ENCODE measurements at places on chromosomes 11 and 22. TPM values are rescaled to one million over a fixed set of nuclear protein-coding genes. Genes with fewer than 3 reads are reported as not detected.

Gene UVRAG
- 23.5 TPM for total RNA-seq

Gene RFPL1
- total RNA-seq, result not detected

Gene FAM111B
- total RNA-seq, result 9.5 TPM

Gene CWF19L2
- total RNA-seq, result 33.0 TPM

Gene RASSF10
- 14.2 TPM for total RNA-seq

Gene GLYAT
- not detected for total RNA-seq

Gene NCF4
- 7.1 TPM for total RNA-seq

Gene JRKL
- total RNA-seq, result 13.3 TPM

DNA sequence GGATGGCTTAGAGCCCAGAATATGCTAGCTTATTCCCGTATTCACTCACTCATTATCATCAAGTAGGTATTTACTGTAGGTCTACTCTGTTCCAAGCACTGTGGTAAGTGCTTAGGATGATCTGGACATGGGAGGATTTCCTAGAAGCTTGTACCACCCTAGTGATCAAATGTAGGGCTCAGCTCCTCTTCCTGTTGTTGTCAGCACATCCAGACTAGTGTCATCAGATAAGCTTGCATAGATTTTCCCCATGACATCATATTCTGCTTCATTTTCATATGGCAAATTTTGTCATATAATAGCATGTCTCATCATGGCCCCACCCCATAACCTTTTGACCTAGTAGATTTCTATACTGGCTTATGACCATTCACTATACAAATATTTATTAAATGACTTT is 19.3 kb upstream of the NUCB2 start:
- no peak for DNase-seq

DNA sequence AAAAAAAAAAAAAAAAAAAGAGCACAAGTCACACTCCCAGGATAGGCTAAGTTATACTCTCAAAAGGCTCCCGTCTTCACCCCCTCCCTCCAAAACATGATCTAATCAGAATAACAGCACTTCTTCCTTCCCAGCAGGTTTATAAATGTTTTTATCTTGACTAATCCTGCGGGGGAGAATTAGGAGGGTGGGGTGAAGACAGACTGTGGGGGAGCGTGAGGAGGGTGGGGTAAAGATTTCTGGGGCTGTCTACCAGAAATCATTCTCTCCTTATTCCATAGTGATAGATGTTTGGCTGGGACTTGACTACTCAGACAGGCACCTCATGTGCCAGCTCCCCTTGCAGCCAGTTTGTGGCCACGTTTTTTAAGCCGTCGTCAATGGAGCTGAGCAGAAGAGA is 17.0 kb downstream of the KCNE3 start:
- DNase-seq, result no peak

DNA sequence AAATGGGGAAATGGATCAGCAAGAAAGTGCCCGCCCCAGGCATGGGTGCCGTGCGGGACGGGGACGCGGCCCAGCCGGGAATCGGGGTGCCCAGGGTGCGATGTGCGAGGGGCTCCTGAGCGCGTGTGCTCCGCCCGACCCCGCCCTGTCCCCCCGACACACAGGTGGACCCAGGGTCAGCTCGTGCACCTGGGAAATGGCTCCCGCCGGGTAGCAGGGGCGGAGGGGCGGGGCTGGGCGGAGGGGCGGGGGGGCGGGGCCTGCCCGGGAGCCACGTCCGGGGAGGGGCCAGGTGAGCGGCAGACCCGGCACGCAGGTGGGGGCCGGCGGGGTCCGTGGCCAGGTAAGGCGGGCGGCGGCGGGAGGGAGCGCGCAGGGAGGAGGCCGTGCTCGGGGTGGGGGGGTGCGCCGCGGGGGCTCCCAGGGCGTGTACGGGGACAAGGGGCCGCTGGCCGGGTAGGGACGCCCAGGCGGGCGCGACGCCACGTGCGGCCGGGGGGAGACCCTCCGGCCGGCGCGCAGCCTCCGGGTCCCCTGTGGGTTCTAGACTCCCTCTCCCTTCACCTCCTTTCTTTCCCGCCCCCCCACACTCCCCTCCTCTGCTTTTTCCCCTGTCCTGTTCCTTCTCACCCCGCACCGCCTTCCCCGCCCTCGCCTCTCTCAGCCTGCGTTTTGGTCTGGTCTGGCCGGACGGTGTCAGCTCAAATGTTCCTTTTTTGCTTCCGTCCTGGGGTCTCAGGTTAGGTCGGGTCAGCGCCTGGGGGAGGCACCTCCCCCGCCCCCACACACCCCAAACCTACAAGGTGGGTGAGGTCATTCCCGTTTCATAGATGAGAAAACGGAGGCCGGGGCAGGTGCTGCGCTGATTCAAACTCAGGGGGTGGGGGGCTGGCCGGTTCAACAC is at the start of gene ARHGAP8:
Gene ARHGAP8, plus strand, starts transcription at position 291 of the 904 bp plus-strand sequence. CDS start 33,953 bp downstream, outside the sequence.
- no peak for DNase-seq

DNA sequence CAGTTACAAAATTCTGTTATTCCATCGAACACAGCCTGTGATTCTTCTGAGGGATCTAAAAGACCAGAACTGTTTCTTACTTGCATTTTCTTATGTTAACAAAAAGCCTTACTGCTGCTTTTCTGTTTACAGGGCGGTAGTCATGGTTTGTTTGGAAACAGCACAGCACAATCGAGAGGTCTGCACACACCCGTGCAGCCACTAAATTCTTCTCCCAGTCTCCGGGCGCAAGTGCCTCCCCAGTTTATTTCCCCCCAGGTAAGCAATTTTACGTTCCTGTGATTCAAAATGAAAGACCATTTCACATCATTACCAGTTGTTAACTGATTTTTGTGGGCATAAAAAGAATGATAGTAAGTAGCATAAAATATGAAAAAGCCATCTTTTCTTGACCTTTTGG is 60.8 kb upstream of the ADSL start:
- no peak for DNase-seq

GRCh38 chr11:55624531-55624930 is 10.4 kb upstream of the OR4P4 start:
- no peak for DNase-seq

DNA sequence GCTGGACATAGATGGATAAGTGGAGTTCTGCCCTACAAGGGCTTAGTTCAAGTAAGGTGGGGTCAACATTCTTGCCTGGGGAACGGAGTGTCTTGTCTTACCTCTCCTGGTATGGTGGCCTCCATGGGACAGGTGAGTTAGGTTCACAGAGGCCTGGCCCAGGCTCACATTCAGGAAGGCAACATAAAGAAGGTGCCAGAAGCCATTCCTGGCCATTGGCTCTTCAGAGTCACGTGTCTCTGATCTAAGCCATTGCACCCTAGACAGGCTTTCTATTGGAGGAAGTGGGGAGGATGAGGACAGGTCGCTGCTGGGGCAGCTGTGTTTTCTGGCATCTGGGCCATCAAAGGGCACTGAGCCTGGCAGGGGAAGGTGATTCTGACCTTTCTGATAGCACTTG is 14.8 kb downstream of the LMO2 start:
- no peak for DNase-seq

DNA sequence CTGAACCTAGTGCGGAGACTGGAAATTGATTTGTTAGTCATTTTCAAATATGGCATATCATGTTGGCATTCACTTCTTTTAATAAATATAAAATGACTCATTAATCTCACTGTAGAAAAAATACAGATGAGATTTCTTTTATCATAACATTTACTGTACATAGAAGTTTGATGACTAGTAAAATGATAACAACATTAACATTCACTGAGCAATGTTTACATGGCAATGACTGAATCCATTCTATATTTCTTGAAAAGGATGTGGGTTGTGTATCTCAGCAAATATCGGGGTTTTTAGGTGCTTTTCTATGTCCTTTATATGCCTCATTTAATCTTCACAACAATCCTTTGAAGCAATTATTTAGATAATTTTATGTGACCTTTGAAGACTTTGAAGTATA is 920.9 kb upstream of the FAT3 start:
- DNase-seq, result no peak

- no peak for DNase-seq
Measured at GRCh38 chr11:45919806-45920530, 2.3 kb upstream of the PEX16 start.

- no peak for DNase-seq
Measured at GRCh38 chr11:129442171-129442570, 66.5 kb downstream of the BARX2 start.

DNA sequence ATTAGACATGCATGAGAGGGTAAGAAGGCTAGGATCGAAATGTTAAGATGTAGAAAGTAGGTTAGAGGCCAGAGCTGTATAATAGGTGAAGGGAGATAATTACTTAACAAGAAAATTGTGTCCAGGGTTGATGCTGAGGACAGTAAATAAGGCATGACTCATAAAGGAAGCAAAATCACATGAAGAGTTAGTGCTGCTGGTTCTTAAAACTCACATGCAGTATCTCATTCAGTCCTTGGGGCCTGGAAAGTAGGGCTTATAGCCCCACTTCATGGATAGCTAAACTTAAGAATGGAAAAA is 130.2 kb downstream of the NCAM1 start:
- DNase-seq, result no peak

DNA sequence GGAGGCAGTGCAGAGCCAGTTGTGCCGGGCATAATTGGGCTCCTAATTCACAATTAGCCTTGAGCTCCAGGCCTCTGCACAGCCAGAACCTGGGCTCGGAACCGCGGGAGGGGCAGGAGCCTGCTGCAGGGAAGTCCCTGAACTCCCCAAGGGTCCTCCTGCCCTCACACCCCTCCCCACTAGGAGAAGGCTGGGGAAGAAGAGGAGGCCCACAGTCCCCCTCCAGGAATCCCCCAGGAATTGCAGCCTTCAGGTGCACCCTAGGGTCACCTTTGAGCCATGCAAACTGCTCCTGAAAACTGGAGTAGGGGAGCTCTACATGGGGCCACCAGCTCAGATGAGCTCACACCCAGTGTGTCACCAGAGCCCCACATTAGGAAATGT is 93.8 kb upstream of the LMO1 start:
- DNase-seq, result no peak

GRCh38 chr11:9461760-9462134 is 935 bp downstream of the ZNF143 start:
- peak; percentile 25 for DNase-seq

- DNase-seq, result no peak
Measured at GRCh38 chr11:44972746-44973435, 22.2 kb upstream of the TP53I11 start.

GRCh38 chr11:43944761-43945311 is 2.4 kb downstream of the C11orf96 start:
- no peak for DNase-seq

DNA sequence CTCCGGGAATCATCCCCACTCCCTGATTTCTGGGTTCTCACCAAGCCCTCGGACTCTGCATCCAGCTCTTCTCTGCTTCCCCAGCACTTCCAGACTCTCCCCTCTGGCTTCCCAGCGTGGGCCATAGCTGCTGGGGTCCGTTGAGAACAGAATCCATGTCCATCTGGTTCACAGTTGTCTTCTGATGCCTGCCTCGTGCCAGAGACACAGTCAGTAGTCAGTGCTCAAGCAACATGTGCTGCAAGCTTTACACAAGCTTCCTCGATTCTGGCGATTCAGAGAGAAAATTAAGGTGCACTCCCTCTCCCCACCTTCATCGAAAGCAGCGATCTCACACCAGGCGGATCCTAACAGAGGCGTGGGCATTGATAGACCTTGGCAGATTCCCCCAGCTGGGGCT is 495.5 kb downstream of the TBC1D22A start:
- no peak for DNase-seq

DNA sequence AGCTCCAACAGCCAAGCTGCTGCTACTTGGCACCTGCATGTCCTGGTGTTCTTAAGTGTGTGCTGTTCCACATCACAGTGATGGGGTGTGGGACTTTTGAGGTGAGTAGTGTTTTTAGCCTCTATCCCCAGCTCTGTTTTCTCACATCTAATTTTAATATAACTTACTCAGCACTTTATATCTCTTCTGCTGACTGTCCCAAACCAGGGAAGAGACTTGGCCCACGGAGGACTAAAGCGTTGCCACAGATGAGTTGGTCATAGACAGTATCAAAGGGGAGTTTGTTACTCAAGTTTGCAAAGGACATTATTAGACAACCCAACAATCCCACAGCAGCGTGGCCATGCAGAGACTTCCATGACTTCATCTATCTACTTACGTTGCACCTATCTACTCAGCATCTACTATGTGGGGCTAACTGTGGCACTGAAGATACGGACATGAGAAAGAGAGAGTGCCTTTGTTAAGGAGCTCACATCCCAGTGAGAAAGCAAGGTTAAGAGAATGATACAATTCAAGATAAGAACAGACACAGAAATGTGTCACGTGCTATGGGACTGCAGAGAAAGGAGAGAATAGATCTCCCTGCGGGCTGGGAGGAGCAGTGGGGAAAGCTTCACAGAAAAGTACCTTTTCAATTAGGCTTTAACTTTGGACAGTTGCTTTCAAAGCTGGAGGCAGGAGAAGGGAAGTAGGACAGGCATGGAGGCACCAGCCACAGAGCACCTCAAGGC is 82.4 kb downstream of the ME3 start:
- no peak for DNase-seq

DNA sequence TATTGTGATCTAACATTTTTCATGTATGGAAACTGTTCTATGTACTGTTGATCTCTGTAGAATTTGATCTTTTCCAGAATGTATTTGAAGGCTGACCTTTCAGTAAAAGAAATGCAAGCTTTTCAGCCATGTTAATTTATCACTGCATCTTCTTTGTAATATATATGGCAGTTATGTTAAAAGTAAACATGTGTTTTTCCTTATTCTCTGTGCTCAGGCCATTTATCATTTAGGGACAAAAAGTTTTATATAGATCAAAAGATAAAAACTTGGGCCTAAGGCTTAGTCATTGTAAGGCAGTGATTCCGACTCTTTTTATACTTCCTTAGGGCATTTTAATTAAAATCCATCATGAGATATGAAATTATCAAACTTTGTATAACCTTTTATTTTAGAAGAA is 48.7 kb downstream of the KDM2A start:
- DNase-seq, result no peak

DNA sequence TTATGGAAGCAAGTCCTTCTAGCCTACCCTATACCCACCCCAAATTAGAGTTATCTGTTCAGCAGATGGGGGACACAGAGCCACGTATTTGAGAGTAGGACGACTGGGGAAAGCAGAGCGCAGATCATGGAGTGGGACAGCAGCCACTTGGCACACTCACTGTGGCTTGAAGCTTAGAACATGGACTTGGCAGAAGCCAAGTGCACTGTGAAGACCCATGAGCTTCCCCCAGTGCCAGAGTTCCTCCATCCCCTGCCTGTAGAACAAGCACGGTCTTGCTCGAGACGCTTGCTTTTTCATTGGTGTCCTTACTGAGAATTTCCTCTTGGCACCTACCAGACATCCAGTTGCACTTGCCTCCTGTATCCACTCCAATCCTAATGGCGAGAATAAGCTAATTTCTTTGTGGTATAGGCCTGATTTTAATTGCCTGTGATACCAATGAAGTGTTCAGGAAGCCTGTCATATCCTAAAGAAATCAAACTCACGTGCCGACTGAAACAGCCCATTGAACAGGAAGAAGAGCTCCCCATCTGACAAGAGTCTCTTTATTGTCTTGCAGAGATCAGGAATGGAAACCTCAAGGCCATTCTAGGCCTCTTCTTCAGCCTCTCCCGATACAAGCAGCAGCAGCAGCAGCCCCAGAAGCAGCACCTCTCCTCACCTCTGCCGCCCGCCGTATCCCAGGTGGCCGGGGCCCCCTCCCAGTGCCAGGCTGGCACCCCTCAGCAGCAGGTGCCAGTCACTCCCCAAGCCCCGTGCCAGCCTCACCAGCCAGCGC is 166.9 kb downstream of the NAV2 start:
- DNase-seq, result no peak
